ENCODE measurements at places on chromosomes 5 and 9.

DNA sequence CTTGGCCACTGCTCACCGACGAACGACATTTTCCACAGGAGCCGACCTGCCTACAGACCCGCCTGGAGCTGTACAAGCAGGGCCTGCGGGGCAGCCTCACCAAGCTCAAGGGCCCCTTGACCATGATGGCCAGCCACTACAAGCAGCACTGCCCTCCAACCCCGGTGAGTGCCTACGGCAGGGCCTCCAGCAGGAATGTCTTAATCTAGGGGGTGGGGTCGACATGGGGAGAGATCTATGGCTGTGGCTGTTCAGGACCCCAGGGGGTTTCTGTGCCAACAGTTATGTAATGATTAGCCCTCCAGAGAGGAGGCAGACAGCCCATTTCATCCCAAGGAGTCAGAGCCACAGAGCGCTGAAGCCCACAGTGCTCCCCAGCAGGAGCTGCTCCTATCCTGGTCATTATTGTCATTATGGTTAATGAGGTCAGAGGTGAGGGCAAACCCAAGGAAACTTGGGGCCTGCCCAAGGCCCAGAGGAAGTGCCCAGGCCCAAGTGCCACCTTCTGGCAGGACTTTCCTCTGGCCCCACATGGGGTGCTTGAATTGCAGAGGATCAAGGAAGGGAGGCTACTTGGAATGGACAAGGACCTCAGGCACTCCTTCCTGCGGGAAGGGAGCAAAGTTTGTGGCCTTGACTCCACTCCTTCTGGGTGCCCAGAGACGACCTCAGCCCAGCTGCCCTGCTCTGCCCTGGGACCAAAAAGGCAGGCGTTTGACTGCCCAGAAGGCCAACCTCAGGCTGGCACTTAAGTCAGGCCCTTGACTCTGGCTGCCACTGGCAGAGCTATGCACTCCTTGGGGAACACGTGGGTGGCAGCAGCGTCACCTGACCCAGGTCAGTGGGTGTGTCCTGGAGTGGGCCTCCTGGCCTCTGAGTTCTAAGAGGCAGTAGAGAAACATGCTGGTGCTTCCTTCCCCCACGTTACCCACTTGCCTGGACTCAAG, 1.5 kb downstream of the CSF2 start:
- no peak for DNase-seq

- DNase-seq: no peak
These were observed 10.1 kb downstream of the OLFML2A start for GRCh38 chr9:124786881-124787573.

DNA sequence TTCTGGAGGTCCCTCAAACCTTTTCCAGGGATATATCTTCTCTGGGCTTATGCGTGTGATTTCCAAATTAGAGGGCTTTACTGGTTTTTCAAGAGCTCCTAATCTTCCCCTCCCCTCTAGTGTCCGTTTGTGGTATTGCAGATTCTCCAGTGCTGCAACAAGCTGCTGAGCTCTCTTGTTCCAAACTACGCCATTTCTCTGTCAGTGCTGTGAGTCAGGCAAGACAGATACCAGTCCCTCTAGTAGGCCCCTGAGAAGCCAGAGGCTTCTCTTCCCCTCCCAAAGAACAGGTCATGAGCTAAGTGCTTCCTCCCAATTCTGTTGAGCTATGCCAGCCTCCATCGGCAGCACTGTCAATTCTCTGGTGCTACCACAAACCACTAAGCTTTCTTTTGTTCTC, 149.5 kb downstream of the FANCC start:
- DNase-seq: peak; percentile 75

GRCh38 chr5:137344723-137345322, 154.3 kb downstream of the SPOCK1 start:
- peak; percentile 47 for DNase-seq

DNA sequence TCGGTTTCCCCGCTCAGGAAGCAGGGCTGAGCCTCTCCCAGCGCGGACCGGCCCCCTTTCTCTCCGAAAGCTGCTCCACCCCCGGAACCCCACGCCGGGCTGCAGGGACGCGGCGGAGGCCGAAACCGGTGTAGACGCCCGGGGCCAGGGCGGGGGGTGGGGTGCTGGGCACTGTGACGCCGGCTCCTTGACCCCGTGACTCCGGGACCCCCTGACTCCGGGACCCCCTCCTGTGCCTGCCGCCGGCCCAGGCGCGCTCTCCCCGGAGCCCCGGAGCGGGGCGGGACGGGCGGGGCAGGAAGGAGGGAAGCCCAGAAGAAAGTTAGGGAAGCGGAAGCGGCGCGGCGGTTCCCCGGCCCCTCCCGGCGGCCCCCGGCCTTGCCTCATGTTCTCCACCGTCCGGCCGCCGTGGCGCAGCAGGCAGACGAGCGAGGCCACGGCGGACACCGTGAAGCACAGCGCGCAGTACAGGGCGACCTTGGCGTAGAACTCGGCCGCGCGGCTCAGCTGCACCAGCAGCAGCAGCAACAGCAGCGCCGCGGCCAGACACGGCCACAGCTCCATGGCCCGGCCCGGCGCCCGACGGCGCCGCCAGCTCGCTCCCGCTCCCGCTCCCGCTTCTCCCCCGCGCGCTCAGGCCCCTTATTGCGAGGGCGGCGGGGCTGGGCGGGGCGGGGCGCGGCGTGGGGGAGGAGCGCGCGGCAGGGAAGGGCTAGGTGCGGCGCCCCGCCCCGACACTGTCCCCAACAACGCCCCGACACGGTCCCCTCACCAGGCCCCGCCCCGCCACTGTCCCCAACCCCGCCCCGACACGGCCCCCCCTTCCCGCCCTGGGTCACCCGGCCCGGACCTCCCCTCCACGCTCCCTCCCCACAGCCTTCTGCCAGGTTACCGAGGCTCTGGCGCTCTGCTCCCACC, at the start of gene AGPAT2:
Gene AGPAT2, minus strand, starts transcription at position 664 of the 918 bp plus-strand sequence. Its CDS starts 100 bp downstream, at position 564.
- DNase-seq: peak; percentile 53

DNA sequence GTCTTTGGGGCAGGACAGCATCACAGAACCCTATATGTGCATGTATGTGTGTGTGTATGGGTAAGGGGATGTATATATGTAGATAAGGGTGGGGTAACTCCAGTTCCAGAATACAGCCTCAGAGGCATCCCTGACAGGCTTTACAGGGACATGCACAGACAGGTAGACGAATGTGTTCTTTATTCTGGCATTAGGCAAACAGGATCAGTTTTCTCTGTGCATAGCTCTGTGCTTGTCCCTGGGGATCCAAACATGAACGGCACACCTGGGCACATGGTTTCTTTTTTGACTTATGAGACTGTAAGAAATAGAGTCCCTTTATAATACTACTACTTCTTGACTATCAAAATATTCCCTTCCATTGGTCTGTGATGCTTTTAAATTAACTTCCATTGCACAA, 120.6 kb downstream of the TRIO start:
- DNase-seq: no peak

- DNase-seq: no peak
These were observed 37.6 kb downstream of the ACER2 start for GRCh38 chr9:19446361-19446861.

DNA sequence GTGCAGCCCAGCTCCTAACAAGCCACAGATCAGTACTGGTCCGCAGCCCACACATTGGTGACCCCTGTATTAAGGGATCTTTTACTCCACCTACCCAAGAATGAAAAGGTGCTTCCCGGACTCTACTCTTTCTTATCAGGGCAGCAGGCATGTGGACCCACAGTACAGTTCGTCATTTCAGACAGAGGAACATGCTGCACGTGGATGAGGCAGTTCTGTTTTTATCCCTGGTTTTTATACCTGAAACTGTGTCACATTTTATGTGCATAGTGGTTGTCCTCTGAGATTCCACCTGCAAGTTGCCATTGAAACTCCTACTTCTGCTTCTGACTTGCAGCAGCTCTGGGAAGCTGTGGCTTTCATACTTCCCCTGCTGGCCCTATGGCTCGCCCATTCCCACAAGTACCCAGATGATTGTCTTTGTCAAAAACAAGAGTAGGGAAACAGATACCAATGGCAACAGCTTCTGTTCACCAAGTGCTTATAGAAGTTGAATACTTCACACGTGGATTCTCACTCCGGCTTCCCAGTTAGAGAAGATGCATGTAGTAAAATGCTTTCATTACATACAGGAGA, 208.0 kb downstream of the TRIO start:
- no peak for DNase-seq

- no peak for DNase-seq
These were observed 132.4 kb downstream of the DAB2IP start for GRCh38 chr9:121783521-121784507.

DNA sequence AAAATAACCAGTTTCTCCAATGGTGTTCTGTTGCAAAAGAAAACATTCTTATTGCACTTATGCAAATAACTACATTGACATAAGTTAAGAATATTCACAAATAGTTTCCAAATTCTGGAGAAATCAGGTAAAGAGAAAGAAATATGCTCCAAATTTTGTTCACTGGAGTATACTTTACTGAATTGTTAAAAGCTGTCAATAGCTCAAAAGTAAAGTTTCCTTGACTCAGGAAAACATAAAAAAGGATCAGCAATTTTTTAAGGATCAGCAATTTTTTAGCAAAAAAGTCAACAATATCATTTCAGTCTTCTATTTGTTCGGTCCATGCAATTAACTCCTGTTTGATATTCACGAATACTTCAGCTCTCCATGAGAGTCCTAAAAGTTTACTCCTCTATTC, 51.6 kb downstream of the ANXA2R start:
- no peak for DNase-seq

DNA sequence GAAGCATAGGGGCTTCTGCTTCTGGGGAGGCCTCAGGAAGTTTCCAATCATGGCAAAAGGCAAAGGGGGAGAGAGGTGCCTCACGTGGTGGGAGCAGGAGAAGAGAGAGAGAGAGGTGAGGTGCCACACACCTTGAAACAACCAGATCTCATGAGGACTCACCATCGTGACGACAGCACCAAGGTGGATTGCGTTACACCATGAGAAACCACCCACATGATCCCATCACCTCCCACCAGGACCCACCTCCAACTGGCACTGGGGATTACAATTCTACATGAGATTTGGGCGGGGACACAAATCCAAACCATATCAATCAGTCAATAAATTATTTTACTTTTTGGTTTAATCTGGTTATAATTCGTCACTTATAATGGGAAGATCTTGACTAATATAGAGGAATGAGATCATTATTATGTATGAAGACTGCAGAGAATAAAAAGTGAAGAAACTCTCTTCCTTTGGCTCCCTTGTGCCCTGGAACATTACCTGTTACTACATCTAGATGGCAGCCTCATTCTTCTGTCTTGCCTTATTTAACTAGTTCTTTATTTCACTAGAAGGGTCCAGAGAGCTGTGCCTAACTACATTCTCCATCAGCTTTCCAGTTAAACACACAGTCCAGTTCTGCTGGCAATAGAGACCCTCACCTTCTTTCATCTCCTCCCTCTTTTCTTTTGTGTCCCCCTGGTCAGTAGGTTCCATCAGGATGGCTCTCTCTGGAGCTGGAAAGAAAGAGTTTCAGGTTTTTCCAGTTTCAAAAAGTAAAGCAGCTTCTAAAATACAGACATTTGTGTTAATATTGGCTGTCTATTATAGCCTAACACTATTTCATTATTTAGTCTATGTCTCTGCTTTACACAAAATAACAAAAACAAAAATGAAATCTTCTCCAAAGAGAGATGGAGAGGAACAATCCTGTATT, 21.7 kb upstream of the SPINK7 start:
- peak; percentile 5 for DNase-seq

- DNase-seq: no peak
These were observed 1528.6 kb downstream of the EFNA5 start for GRCh38 chr5:106142116-106142515.

- DNase-seq: no peak
These were observed 24.8 kb downstream of the PTBP3 start for GRCh38 chr9:112308588-112308987.

DNA sequence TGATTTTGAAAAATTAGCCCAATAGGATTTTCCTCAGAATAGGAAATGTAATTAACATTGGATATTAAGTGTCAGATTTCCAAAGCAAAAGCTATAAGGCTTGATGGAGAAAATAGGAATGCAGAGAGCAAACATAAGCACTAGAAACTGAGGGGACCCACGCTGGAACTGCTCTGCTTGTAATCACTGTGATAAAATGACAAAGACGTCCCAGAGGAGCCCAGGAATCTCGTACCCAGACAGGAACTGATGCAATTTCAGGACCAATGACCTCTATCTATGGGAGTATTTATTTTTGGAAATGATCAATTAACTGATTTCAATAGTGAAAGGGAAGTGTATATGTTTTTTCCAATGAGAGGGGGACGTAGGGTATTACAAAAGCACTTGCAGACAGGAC, 714.5 kb upstream of the WWC1 start:
- DNase-seq: peak; percentile 45

DNA sequence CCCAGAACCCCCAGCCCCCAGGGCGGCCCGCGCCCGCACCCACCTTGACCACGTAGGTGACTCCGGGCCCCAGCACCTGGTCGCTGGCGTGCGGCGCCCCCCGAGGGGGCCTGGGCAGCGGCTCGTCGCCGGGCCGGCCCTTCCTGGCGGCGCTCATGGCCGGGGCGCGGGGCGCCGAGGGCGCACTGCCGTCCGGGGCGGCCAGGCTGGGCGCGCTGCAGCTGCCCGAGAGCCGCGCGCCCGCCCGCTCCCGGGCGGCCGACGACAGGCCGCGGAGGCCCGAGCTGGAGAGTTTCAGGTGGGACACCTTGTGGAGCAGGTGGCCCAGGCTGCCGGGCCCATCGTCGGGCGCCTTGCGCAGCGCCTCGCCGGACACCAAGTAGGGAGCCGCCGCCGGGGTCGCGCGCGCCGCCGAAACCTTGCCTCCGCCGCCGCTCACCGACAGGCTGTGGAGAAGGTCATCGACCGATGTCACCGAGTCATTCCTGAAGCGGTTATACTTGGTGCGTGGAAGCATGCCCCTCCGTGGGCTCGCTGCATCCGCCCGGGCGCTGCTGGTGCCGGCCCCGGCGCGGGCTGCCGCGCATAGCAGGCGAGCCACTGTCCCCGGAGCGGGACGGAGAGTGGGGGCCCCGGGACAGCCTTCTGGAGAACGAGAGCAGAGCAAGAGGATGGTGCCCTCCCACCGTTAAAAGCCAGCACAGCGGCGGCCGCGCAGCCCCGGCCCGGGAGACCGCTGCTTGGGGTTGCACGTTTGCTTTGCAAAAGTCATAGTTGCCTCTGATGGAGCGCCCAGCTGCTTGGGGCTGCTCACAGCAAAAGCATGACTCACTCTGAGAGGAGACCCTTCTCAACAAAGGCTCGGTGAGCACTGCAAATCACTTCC, at the start of gene SHC3:
Gene SHC3, minus strand, starts transcription at position 875 of the 886 bp plus-strand sequence. Its CDS starts 358 bp downstream, at position 517.
- DNase-seq: peak; percentile 35

DNA sequence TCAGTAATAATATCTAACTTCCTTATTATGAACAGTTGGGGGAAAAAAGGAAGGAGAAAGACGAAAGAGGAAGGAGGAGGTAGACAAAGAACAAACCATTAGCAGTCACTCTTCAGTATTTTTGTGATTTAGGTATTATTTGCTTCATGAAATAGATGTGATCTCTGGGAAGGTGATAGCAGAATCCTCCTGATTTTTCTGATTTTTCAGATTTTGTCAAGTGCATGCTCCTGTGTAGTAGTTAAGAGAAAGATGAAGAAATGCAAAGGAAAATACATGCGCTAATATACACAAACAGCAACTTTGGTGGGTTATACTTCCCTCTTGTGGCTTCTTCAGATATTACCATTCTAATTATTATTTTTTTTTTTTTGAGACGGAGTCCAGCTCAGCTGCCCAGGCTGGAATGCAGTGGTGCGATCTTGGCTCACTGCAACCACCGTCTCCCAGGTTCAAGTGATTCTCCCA, 31.6 kb downstream of the LMNB1 start:
- DNase-seq: peak; percentile 24

Data from M059J (cell line).